ENCODE measurements at places on chromosomes 6 and 20.

DNA sequence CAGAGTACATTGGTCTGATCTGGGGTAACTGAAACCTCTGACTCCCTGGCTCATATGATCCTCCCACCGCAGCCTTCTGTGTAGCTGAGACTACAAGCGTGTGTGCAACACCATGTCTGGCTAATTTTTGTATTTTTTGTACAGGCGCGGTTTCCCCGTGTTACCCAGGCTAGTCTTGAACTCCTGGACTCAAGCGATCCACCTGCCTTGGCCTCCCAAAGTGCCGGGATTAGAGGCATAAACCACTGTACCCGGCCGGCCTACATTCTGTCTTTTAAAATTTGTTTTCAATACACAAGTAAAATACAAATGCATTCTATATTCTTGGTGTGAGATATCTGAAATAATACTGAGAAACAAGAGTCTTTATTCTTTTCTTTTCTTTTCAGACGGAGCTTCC, 1.7 kb upstream of the CBFA2T2 start:
- DNase-seq: peak; percentile 22

- no peak for DNase-seq
These were observed 73.8 kb downstream of the SASH1 start for GRCh38 chr6:148416330-148416965.

- DNase-seq: no peak
These were observed 717 bp upstream of the ASF1A start for GRCh38 chr6:118893064-118893806.

- DNase-seq: no peak
These were observed 17.2 kb downstream of the STK35 start for GRCh38 chr20:2118783-2119182.

DNA sequence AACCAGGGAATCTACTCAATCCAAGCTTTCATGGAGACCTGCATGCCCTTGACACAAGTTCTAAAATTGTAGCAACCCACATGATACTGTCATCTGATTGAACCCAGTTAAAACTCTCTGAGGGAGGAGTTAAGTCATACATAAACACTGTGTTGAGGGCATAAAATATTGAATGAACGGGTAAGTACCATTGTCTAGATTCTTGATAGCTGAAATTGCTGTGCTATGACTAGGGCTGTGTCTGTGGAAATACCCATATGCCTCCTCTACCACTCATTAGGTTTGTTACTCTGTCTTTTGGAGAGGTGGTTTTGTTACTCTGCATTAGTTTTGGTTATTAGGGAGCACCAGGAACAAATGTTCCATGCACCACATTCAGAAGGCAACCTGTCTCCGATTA, 7.6 kb downstream of the ENPP4 start:
- no peak for DNase-seq

DNA sequence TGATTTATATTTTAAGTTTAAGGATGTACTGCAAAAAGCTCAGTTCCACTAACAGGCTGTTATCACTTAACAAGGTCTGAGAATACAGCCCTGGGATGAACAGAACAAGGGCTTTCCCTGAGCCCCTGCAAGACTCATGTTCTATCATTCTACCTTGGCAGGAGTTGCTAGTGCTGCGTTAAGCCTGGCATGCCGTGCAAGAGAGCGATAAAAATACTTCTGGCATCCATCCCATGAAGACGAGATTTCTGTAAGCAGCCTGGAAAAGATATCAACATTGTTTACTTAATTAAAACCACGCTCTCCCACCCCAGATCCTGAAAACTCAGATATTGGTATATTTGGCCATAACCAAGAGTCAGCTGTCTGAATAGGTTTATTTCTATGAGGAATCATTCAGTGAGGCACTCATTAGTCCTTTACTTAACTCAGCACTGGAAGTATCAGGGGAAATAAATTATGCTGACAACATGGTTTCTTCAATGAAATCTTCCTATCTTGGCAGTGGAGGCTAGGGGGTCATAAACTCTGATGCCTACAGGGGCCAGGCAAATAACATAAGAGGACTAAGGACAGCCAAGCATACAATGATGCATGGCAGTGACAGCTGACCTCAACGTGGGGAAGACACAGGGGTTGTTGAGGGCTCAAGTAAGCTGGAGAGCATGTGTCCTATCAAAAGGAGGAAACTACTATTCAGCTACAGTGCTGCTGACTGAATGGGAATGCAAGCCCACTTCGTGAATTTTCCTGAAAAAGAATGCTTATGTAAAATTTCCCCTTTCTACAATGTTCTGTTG, 37.6 kb upstream of the LYRM2 start:
- no peak for DNase-seq

- no peak for DNase-seq
These were observed 21.1 kb upstream of the GMPR start for GRCh38 chr6:16217156-16217721.

DNA sequence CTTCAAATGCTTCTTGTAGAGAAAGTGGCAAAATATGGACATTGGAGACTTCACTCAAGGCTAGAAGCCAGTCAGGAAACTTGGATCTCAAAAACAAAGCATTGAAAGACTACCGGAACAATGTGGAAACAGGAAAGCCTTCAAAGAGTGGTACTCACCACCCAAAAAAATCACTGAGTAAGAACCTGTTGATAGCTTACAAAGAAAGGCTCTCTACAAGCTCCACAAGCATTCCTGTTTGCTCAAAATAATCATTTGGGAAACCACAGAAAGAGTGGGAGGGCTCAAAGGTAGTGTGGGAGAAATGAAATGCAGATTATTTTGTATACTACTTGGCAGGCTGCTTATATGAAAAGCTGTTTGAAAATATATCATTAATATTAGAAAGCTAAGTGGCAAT, 9.5 kb upstream of the DST start:
- DNase-seq: no peak

DNA sequence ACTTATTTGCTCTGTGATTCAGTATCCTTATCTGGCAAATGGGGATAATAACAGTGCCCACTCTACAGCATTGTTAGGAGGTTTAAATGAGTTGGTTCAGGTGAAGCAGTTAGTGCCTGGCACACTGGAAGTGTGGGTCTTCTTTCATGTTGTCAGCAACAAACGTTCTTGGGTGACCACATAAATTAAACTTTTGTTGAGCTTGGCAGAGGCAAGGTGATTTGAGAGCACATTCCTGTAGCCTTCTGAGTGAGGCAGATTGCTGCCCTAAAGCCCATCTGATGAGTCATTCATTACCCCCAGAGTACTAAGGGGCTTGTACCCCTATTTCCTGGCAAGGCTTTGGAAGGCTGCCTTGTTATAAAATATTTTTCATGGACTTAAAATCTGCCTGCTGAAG, 25.8 kb downstream of the SEC23B start:
- no peak for DNase-seq

DNA sequence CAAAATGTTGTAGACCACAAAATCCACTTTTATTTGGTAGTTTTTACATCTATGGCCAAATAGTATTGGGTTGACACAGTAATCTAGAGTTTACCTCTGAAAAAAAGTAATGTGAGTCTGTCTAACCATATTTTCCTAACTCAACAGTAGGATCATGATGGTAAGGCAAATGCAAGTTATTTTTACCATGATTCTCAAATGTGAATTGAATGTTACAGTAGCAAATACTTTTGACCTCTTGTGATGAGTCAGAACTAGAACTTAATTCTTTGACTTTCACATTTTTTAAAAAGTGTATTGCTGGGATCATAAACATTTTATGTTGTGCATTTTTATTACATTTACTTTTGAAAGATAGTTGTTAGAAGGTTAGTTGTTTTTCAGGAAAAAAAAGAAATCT, 22.0 kb downstream of the RNF146 start:
- no peak for DNase-seq

DNA sequence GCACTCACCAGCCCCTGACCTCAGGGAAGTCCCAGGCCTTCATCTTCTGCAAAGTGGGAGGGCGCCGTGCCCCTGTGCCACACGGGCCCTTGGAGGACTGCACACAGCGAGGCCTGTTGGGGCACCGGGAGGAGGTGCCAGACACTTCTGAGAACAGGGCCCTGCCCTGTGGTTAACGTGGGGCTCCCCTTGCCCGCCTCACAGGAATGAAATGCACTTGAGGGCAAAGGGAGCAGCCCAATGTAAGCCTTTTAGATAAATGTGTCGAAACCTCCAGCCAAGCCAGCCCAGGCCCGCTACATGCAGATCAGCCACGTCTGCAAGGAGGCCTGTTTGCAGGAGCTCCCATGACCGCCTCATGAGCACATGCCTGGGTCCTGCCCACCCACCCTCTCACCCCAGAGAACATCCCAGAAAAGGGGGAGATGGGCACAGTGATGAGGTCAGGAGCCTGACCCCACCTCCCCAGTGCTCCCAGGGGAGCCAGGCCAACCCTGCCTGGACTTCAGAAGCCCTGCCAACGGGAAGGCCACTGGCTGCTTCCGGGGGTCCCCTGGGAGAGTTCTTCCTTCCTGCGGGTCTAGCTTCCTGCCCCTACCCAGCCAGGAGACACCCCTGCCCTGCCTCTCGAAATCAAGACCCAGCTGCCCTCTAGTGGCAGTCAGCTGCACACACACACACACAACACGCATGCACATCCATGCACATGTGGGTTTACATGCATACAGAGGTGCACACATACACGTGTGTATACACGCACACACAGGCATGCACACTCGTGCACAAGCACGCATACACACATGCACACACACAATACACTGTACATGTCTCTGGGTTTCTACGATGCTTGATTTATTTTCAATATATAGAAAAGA, 178.7 kb downstream of the TAF4 start:
- no peak for DNase-seq

GRCh38 chr20:20299904-20300303, 68.0 kb upstream of the INSM1 start:
- no peak for DNase-seq

- DNase-seq: no peak
These were observed 241.9 kb downstream of the ADGRB3 start for GRCh38 chr6:68876792-68877493.

GRCh38 chr6:166820483-166820882, 135.9 kb downstream of the RNASET2 start:
- no peak for DNase-seq

- DNase-seq: no peak
These were observed 82.1 kb downstream of the PTPRA start for GRCh38 chr20:2955257-2955970.

- no peak for DNase-seq
These were observed 205.4 kb downstream of the ZFAND3 start for GRCh38 chr6:38024908-38025307.

DNA sequence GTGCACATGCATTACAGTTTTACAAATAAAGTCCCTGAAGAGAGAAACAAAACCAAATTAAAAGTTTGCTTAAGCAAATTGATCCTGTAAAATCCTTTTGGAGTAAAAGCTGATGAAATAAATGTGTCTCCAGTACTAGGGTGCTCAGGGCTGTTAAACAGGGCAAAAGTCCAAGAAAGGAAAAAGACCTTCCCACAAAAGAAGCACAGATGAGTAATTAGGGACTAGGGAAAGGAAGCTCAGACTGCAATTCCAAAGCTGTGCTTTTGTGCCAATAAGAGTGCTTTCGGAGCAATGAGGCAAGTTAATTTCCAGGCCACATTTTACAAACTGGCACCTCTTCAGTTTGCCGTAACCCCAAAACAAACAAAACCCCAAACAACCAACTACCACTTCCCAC, 10.4 kb upstream of the RNF182 start:
- DNase-seq: no peak

DNA sequence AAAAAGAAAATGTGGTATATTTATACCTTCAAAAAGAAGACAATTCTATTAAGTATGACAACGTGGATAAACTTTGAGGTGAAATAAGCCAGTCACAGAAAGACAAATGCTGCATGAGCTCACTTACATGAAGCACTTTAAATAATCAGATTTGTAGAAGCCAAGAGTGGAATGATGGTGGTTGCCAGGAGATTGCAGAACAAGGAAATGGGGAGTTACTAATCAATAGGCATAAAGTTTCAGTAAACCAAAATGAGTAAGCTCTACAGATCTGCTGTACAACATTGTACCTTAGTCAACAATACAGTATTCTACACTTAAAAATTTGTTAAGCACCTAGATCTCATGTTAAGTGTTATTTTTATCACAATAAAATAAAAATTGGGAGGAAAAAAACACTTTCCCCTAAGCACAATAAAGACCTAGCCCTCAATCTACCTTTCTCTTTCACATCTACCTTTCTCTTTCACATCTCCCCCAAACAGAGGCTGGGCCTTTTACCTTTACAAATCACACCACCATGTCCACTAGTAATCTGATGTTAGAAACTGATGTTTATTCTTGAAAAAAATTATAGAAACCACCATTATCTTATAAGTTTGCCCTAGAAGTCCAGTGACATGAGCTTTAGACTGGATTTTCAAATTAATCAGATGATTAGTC, 73.9 kb downstream of the PKIB start:
- DNase-seq: no peak

DNA sequence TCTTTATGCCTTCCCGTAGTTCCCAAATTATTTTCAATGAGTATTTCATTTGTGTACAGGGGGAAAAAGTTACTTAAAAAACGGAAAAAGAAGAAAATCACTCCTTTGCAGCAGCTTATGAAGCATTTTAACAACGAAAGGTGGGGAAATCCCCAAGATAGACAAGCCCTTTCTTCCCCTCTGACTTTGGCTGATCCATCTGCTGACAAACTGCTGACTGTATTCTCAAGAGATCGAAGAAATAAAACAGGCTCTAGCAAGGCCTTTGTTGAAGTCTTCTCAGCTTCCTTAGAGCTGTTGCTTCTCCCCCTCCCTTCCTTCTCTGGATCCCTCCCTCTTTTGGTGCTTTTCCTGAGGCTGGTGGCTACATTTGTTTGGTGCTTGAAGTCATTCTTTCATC, 325.2 kb downstream of the NRN1 start:
- DNase-seq: no peak

DNA sequence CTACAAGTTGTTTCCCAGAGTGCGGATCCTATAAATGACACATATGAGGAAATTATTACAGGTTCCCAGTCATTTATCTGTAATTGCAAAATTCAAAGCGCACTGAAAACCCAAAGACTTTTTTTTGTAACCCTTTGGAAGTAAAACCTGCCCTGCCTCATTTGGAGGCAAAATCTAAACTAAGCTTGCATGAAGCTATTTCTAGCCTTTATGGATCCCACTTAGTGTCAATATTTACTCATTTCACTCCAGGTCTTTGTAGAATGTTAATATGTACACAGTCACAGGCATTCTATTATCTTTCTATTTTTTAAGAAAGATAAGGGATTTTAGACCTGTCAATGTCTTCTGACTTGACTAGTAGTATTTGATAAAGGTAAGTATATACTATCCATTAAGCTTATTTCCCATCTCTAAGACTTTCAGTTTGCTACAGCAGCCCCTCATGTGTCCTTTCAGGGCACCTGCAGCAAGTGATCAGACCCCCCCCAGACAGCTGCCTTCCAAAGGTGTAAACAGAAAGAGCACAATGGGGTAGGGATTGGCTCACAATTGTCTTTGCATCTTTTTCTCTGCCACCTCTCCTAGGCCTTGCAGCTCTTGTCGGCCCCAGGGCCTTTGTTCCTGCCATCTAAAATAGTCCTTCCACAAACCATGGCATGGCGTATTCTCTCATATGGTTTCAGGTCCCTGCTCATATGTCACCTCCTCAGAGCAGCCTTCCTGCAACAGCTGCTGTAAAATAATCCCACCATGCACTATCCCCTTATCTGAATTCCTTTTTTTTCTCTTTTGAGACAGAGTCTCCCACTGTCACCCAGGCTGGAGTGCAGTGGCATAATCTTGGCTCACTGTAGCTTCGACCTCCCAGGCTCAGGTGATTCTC, 1.3 kb upstream of the REPS1 start:
- DNase-seq: no peak

Measured in mesenteric fat pad (tissue), 1 donor.